ENCODE measurements at places on chromosomes 2 and 18.

DNA sequence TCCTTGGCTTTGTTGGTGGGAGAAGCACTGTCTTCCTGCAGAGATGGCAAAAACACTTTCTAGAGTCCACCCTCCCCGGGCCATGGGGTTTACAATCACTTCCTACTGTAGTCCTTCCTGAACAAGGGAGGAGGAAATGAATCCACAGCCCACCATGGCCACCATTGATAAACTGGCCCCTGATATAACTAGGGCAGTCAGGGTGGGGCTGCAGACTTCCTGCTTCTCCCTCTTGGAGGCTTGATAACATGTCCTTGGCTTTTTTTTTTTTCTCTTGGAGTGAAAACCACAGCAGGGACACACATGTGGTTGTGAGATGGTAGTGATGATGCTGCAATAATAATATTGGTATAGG lies 437.8 kb downstream of the ZNF521 start:
- DNase-seq: no peak

DNA sequence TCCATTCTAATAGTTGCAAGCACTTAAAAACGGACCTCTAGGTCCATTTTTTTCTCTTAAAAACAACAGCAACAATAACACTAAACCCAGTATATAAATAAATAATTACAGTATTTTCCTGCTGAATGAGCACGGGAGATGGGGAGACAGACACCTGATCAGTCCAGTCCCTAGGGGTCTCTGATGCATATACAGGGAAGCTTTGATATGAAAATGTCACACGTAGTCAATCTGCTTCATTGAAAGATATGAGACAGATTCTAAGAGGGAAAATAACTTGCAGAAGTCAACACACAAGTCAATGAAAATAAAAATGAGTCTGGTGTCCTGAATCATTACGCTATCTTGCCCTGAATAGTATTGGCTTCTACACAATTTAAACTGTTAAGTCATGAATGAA lies 523.3 kb upstream of the SLC8A1 start:
- no peak for DNase-seq

- DNase-seq: no peak
Measured at GRCh38 chr18:55775972-55776371, 188.0 kb upstream of the TCF4 start.

DNA sequence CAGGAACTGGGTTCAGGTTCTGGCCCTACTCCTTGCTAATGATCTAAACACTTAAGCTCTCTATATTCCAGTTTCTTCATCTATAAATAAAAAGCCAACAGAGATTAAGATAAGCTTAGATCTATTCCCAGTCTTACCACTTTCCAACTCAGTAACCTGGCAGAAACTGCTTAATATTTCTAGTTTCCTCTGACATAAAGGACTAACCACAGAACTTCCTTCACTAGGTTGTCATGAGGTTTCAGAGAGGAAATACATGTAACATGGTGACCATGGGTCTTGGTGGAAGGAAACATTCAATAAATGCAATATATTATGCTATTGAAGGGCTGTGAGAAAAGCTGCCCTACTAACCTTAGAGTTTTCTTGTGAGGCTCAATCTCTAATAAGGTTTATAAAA lies 114.4 kb upstream of the PDE1A start:
- no peak for DNase-seq

DNA sequence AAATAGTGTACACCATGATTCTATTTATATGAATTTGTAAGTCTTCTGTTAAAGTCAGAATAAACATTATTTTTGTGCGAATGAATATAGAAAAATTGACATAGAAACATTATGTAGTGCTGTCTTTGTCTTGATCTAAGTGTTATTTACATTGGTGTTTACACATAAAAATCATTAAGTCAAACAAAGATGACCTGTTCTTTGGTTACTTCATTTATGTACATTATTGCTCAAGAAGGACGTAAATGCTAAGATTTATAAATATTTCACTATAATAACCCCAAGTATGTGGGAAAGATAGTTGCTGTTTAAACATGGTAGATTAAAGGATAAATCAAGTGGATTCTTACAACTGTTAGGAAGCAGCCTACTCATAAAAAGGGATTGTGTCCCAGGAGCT lies 536.8 kb upstream of the DSEL start:
- no peak for DNase-seq

GRCh38 chr2:72035518-72036172 lies 112.0 kb downstream of the CYP26B1 start:
- no peak for DNase-seq

DNA sequence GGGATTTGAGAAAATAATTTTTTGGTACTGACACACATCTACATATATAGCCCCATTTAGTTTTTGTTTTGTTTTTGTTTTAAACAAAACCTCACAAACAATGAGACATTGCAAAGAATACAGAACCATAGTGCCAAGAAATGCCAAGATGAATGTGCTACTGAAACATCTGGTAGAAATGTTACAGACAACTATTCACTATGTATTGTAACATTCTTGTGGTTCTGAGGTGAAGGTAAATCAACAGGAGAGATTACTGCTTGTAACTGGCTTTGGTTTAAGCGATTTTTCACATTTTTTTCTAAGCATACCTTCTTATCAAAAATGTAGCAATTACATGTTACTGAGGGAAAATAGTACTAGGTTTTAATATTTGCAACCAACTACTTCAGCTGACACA lies 281.3 kb downstream of the ZNF804A start:
- no peak for DNase-seq

- DNase-seq: no peak
Measured at GRCh38 chr2:131038258-131039100, 54.8 kb downstream of the FAM168B start.

DNA sequence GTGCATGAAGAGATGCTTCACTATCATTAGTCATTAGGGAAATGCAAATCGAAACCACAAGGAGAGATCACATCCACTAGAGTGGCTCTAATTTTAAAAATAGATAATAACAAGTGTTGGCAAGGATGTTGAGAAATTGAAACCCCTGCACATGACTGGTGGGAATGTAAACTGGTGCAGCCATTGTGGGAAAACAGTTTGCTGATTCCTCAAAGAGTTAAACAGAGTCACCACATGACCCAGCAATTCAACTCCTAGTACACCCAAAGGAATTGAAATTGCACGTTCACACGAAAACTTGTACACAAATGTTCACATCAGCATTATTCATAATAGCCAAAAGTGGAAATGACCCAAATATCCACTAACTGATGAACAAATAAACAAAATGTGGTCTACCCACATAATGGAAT lies 179.5 kb downstream of the BCL2 start:
- no peak for DNase-seq

DNA sequence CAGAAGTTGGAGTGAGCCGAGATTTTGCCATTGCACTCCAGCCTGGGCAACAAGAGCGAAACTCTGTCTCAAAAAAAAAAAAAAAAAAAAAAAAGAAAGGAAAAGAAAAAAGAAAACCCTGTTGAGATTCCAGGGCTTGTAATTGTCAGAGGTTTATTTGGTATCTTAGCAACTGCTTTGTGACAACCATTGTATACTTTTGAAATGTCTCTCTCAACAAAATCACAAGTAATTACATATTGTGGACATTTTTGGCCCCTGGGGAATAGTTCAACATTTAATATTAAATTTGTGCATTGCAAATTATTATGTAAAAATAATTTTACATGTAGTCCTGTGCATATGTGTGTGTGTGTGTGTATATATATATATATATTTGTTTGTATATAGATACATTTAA lies 270.8 kb downstream of the GALNT13 start:
- DNase-seq: no peak

GRCh38 chr18:25826823-25827222 lies 263.6 kb downstream of the SS18 start:
- DNase-seq: no peak
